ENCODE measurements at places on chromosomes 3 and 15. TPM values are rescaled to one million over a fixed set of nuclear protein-coding genes. Genes with fewer than 3 reads are reported as not detected.

- DNase-seq, result no peak
These were observed 810.5 kb upstream of the NECTIN3 start for GRCh38 chr3:110261141-110261540.

DNA sequence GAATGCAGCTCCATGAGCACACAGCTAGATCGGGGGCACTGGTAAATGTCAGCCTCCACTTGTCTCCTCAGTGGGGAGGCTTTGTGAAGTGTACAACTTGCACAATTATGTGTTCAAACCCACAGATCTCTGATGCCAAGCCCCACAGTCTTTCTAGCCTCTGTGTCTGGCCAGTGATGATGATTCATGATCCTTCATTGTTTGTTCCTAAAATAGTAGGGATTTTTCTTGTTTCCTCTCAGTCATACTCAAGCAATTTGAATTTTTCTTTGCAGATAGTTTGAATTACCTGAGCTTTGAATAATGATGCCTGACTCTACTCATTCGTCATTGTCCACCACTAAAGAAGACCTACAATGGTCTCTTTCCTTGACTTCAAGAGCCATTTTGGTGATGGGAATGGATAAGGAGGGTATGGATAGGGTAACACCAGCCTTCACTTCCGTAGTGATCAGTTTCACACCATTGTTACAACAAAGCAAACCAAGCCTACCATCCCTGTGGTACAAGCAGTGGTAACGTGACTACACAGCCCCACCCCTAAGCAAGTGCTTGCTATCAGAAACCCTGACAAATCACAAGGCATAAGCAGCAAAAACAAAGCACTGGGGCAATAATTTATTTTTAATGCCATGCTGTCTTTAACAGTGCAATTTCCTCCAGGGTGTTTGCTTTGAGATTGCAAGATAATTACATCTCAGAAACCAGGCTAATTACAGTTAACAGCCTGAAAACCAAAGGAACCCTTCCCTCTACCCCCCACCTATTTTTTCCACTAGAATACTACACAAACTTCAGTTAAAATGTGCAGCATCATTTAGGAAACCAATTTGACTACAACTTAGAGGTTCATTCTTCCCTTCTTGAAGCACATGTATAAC, 114.1 kb upstream of the PPP2R3A start:
- DNase-seq, result no peak

Gene KIF7
- 28.4 TPM for total RNA-seq

Gene SPINK8
- not detected for total RNA-seq
